NT2/D1 (cell line): ENCODE measurements at places on chromosomes 2 and 18.

DNA sequence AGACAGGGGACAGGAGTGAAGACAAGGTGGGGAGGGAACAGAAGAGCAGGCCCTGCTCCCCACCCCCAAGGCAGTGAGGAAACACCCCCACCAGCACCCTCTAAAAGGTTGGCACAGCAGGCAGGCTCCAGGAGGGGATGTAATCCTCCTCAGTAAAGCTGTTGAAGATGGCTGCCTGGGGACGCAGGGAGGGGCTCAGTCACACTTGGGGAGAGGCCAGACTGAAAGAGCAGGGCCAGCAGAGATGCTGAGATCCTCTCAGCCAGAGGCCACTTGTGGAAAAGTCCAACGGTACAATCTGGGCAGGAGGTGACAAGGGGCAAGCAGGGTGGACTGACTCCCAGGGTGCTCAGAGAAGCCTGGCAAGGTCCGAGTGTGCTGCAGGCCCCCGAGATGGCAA is 154.8 kb upstream of the ID2 start:
- no peak for DNase-seq

DNA sequence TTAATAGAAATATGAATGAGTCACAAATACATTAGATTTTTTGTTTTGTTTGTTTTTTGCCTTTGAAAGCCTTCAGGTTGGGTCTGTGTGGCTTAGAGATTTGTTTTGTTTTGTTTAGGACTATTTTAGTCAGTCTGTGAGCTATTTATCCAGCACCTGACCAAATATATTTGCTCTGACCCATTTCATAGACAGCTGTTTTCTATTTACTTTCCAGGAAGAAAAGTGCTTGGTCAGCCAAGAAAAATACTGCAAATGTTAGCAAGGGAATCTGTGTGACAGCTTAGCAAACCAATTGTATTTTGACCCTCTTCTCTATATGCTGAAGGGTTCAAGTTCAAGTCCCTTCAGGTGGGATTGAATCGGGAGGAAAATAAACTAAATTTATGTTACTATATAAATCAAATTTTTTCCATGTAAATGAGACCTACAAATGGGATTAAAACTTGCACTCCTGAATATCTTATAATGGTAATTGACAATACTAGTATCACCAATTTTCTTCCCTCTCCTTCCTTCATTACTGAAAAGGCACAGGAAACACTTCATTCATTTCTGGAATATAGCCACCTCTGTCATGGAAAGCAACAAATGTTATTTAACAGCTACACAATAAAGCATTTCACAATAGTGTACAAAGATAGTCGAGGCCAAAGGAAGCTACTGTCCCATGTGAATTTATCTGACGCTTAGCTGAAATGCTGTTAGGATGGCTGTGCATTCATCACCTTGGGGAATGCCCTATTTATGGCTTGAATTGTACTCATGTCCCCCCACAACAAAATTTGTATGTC is 23.1 kb upstream of the KLF7 start:
- no peak for DNase-seq

- no peak for DNase-seq
Observed at GRCh38 chr2:207768168-207768865, 1.4 kb downstream of the FZD5 start.

GRCh38 chr2:67259556-67260342 is 137.4 kb upstream of the ETAA1 start:
- DNase-seq: no peak

DNA sequence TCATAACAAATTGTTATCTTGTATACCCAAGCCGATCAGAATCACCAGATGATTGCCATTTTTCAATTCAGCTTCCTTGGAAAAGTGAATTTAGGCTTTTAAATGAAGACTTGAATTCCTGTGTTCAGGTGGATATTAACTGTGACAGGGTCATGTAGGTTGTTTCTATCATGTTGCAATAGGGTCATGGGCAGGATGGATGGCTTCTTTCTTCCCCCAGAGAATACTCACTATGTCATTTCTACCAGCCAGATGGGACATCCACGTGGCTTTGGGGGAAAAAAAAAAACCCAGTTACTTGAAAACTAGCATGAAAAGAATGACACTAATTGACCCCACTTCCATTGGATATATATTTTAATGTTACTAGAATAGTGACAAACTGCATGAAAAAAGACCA is 14.6 kb upstream of the DSG2 start:
- no peak for DNase-seq

DNA sequence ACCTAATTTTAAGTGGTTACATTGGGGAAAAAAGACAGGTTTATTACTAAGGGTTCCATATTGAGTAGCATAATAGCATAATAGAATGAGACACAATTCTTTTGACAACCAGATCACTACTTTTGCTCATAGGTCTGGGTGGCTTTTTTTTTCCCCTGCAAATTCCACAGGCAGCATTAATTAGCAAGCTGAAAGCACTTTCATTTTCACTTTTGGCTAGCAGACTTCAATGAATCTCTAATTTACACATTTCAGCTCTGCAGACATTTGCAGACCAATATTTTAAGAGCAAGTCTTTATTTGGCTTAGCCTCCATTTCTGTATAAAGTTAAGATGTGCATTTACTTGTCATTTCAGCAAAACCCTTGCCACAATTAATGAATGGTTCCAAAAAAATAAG is 185.5 kb downstream of the NOL4 start:
- DNase-seq: no peak

GRCh38 chr2:68127358-68128242 is 30.1 kb upstream of the PNO1 start:
- no peak for DNase-seq

DNA sequence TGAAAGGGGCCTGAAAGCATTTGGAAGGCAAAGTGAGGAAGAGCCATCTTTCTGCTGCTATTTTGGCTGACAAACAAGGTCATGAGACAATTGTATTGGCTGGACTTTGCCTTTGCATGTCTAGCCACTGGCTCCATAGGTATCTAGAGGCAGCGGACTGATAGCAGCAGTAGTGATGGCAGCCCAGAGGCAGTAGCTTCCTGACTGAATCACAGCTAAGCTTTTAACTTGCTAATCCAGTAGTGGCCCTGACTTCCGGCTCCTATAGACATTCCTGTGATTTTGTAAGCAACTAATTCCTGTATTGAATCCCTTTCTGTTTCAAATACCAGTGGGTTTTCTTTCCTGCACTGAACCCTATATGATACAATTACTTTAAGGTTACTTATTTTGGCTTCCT is 69.8 kb upstream of the PDE1A start:
- peak; percentile 25 for DNase-seq

- no peak for DNase-seq
Observed at GRCh38 chr2:217787160-217787877, 215.5 kb downstream of the TNS1 start.
